Kasumi-1 (cell line): ENCODE measurements at places on chromosomes 2 and 18.

GRCh38 chr2:174002679-174003078, 37.5 kb upstream of the SP3 start:
- no peak for DNase-seq

DNA sequence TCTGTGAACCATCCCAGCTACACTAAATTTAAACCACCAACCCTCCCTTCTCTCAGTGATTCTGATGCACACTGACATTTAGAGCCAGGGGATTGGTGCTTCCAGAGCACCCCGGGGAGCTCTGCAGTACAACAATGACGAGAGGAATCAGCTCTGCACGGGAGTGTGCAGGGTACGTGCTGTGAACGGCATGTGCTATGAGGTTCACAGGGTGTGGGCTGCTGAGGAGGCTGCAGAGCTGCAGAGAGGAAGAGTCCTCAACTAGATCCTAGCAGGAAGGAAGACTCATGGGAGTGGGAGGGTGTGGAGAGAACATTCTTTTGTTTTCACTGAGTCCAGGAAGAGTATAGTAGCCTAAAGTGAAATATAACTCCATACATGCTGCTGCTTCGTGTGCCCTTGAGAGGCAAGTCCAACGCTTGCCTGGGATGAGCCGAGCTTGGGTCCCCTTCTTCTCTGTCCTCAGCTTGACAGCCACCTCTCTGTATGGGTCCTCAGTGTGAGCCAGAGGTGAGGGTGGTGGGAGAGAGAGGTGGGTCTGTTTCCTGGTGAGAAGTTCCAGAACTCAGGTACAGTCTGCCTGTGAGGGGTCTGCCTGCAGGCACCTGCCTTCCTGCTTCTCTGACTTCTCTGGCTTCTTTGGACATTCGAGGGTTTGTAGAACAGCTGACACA, 118.8 kb downstream of the CTIF start:
- DNase-seq: peak; percentile 8

- no peak for DNase-seq
Measured at GRCh38 chr2:207244971-207245925, 79.5 kb upstream of the KLF7 start.

DNA sequence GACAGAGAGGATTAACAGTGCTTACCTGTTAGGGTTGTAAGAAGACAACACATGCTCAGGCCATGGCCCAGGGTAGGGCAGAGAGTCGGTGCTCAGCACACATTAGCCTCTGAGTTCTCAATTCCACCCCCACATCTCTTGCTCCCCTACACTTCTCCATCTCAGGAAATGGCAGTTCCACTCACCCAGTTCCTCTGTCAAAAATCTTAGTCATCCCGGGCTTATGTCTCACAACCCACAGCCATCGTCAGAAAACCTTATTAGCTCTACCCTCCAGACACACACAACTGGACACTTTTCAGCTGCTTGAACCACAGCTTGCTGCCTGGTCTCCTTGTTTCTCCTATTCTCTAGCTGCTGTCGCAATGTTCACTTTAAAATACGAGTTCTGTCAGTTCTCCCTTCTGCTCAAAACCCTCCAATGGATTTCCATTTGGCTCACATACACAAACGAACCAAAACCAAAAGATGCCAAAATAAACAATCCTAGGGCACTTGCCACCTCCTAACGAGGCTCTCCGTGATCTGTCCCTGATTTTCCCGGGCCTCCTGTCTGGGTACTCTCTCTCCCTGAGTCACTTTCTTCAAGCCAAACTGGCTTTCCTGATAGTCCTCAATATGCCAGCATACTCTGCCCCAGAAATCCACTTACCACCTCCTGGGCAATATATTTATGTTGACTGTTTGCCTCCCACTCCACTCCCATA, 89.7 kb downstream of the KCTD1 start:
- peak; percentile 77 for DNase-seq

- DNase-seq: no peak
Measured at GRCh38 chr2:218026676-218027425, 24.1 kb upstream of the TNS1 start.

DNA sequence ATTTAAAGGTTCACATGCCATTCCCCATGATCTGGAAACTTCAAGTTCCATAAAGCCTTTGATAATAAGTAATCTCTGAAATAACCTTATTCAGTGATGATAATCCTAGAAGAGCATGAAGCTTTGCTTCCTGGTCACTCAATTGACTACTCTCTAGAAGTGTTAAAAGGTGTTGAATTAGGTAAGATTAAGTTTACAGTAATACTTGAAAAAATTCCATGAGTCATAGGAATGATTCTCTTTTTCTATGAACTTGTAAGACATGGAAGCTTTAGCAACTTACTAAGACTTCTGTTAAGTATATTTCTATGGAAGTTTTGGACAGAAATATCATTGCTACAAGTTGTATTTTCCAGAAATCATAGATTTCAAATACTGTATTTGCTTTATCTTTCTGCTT, 100.6 kb downstream of the MYO1B start:
- DNase-seq: no peak

- peak; percentile 94 for DNase-seq
Measured at GRCh38 chr2:37389989-37390765, 45.7 kb downstream of the QPCT start.

GRCh38 chr2:15184491-15184890, 376.6 kb downstream of the NBAS start:
- no peak for DNase-seq

DNA sequence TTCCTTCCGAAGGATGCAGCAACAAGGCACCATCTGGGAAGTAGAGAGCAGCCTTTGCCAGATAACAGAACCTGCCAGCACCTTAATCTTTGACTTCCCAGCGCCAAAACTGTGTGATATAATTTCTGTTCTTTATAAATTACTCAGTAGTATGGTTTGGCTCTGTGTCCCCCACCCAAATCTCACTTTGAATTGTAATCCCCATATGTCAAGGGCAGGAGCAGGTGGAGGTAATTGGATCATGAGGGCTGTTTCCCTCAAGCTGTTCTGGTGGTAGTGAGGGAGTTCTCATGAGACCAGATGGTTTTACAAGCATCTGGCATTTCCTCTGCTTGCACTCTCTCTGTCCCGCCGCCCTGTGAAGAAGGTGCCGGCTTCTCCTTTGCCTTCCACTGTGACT, 899.9 kb downstream of the TRIB2 start:
- DNase-seq: no peak

GRCh38 chr2:196590286-196590685, 49.2 kb upstream of the CCDC150 start:
- DNase-seq: no peak

- no peak for DNase-seq
Measured at GRCh38 chr2:47227532-47228279, 72.6 kb upstream of the STPG4 start.

DNA sequence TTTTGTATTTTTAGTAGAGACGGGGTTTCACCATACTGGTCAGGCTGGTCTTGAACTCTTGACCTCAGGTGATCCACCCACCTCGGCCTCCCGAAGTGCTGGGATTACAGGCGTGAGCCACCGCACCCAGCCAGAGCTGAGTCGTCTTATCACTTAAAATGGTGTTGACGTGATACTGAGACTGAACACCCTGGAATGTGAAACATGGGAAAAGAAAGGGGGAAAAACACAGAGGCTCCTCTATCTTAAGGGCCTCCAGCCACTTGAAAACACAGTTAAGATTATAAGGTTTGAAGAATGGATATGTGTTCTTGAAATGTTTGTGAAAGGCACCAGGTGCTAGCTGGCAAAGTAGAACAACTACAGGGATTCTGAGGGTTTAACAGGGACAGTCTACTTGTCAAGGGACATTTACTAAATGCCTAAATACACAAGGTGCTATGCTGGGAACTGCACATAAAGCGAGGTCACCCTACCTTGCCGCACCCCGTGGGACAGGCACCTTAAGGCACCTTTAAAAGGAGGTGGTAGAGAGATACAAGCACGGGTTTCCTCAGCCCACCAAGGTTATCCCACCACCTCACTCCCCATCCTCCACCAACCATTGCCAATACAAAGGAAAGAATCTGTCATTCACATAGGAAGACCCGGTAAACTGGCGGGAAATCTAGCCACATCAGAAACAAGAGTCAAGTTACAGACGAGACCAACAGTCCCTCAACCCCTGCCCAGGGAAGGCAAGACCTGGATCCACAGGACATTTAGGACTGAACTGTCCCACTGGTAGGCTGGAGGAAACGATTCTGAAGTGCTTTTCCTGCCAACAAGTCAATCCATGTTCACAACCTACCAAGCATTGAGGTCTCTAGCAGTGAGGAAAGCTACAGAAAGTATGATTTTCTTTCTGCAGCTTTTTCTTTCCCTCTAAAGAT, 43.4 kb downstream of the STK39 start:
- no peak for DNase-seq

DNA sequence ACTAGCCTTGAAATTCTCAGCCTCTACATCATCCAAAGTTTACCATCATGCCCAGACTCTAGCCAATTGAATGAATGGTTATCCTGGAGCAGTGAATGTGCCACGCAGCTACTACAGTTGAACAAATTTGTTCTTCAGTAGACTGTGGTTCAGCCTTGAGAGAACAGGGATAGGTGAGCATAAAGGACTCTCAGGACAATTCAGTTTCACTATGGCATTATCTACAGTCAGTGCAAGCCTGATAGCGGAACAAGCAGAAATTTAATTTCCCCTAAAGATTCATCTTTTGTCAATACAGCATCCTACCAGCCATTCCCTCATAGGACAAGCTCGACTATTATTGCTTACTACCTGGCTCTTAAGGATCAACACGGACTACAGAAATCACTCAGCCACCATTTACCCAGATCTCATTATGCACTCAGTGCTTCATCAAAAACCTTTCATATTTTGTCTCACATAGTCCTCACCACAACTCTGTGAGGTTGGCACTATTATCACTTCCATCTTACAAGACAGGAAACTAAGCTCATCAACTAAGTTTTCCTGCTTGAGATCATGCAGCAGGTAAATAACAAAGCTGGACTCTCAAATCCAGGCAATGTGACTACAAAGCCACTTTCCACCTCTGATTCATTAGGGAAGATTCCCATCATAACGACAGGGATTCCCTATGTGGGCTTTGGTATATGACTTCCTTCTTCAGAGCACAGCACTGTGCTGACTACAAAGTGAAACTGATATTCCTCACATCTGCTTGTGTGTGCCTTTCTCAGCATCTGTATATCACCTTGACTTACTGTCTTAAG, 181.5 kb upstream of the ACVR2A start:
- DNase-seq: no peak
